ENCODE measurements at places on chromosomes 5 and 9.
A peak's percentile ranks its signal among the peaks of the same experiment; 100 is the strongest.

DNA sequence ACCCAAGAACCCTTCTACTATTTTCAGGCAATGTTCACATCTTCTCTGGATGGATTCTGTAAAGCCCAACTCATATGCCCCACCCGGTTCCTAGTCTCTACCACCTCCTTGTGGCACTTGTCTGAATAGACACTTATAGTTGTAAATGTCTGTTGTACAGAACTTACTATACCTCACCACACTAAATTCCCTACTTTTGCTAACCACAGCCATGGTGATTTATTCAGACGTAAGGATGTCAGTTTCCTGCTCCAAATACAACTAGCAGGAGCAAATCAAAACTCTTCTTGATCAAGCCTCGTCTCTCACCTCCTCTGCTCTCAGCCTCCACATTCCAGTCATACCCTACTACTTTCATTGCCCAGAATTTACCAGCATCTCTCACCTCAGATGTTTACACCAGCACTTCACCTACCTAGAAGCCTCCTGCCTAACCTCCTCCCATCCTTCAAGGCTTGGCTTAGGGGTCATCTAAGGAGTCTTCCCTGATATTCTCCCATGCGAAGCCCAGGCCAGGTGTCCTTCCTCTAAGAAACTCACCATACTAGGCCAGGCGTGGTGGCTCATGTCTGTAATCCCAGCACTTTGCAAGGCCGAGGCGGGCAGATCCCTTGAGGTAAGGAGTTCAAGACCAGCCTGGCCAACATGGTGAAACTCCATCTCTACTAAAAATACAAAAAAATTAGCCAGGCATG, 75.5 kb downstream of the MAPKAP1 start:
- peak; percentile 59 for DNase-seq

GRCh38 chr9:112535811-112536210, 49.2 kb downstream of the KIAA1958 start:
- peak; percentile 78 for DNase-seq

- peak; percentile 85 for DNase-seq
These were observed 27.8 kb downstream of the DPYSL3 start for GRCh38 chr5:147481874-147482705.

DNA sequence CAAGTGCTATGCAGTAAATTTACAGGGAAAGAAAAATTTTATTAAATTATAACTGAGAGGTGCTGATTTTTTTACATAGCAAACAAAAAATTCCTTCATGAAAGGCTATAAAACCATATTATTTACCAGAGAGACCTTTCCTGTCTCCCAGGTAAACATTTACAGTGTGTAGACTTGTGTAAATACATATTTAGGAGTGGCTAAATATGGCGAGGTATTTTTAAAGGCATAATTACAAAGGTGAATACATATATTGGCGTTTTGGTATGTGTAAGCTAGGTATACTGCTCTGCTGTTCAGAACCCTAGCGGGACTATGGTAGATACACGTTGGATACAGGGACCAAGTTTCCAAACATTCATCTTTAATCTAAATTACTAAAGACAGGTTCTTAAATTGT, 170.6 kb upstream of the MEF2C start:
- DNase-seq, result no peak

DNA sequence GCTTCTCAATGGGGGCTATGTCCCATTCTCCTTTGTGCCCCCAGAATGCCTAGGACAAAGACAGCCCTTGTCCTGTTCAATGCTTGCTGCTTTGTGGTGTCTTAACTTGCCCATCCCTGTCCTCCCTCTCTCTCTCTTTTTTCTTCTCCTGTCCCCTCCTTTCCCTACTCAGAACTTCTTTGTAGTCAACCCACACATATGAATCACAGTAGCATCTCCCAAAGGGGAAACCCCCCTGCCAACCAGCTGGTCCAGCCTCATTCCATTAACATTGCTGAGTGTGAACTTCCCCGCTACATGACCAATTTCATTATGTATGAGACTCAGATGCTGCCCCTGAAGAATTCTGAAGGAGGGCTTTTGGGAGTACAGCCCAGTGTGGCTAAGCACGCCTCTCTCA, 408.3 kb downstream of the ENC1 start:
- peak; percentile 71 for DNase-seq

- DNase-seq, result no peak
These were observed 85.1 kb downstream of the SSBP2 start for GRCh38 chr5:81665795-81666194.

DNA sequence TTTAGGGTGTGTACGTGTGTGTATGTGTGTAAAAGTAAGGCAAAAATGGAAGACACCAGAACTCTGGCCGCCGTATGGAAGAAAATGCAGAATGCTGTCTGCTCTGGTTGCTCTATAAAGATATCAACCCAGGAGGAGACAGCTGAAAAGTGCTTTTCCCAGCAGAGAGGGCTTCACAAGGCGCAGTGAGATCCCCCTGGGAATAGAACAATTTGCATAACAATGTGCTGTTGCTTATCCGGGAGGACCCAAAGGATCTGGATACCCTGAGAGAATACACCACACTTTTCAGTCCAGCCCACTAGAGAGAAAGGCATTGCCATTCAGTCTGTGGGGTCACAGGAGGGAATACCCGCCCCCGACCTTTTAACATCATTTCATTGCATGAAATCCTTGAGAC, 230.6 kb downstream of the EBF1 start:
- DNase-seq, result no peak

DNA sequence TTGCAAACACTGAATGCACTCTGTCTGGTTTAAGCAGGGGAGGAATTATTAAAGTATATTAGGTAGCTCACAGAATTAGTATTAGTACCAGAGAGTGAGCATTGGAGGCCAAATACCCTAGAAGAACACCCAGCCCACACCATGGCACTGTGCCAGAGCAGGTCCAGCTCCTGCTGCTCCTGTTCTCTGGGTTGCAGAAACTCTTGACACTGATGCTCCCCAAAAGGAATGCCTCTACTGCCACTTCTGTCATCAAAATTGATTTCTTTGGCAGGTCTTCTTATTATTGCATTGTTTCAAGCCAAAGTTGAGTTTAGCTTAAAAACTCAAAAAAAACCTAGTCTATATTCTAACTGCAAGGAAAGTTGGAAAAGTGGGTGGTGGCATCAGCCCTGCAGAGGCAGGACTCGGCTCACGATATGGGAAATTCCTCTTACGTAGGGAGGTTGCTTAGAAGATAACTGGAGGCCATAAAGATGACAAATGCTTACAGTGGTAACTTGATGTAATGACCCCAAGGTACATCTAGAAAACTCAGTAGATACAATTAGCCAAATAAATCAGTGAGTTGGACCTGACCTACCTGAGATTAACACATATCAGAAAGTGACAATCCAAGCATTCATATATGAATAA, 123.4 kb downstream of the CD180 start:
- DNase-seq, result no peak

- no peak for DNase-seq
These were observed 65.0 kb downstream of the STX17 start for GRCh38 chr9:99971410-99971809.

DNA sequence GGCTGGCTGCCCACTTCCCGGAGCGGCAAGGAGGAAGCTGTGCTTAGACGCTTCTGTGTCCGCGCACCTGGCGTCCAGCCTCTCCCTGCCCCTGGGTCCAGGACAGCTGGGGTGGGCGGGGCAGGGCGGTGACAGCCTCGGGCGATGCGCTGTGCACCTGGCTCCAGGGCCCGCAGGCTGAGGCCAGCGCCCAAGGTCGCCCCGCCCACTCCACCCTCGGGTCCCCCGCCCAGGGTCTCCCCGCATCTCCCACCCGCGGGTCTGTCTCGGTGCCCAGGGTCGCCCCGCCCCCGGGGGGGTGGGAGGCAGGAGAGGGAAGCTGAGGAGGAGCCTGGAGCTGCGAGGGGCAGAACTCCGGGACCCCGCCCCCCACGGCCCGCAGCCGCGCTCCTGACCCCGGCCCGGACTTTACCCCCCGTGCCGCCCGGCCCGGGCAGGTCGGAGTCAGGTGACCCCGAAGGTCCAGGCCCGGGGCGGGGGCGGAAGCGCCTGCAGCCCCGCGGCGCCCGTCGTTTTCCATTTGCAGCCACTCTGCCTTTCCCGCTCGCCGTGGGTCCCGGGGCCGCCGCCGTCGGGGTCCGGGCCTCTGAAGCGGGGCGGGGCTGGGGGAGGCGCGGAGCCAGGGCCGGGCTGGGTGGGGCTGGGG, at the start of gene ENTPD8:
Gene ENTPD8 (minus strand): TSS at position 69 of the 646 bp plus-strand sequence. CDS start 3,072 bp downstream, outside the sequence.
- no peak for DNase-seq

- DNase-seq, result no peak
These were observed 78.2 kb downstream of the GCNT1 start for GRCh38 chr9:76537150-76537646.

DNA sequence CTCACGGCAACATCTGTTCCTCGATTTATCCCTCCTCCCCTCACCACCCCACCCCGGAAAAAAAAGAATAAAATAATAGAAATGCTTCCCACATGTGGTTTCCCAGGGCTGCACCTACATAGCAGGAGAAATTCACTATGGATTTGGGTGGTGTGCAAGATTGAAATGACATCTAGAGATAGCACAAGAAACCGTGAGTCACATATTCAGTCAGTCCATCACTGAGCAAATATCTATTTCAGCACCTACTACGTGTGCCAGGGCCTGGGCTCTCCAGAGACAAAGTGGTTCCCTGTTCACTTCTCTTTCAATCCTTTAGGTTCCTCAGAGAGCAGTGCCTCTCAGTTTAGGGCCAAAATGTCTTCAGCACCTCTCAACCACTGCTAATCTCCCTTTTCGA, 45.0 kb upstream of the TTC1 start:
- no peak for DNase-seq

- DNase-seq, result no peak
These were observed 70.8 kb downstream of the SERINC5 start for GRCh38 chr5:80185095-80185494.

GRCh38 chr5:74626386-74627222, 13.9 kb downstream of the ENC1 start:
- DNase-seq, result no peak

DNA sequence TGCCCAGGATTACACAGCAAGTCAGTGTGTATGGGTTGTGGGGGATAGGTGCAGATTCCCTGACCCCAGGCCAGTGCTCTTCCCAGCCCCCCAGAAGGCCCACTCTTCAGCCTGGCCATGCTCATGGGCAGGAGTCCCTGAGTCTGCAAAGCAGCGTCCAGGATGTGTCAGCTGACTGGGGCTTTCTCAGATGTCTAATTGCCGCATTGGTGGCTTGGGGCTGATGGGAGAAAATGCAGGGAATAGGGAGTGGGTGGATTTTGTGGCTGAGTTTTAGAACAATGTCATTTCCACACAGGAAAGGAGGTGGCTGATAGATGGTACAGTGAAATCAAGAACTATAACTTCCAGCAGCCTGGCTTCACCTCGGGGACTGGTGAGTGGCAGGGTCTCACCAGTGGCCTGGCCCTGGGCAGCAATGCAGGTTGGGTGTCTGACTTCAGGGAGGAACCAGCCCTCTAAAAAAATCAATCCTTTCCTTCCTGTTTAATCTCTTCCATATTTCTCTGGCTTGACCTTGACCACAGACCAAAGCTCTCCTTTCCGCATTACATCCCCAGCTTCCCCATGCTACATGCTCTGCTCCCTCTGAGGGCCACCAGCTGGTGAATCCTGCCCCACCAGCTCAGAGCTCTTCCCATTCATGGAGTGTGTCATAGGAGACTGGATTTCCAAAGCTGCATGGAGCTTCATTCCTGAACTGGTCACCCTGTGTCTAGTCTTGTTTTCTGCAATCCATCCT, 14.2 kb downstream of the GLIPR2 start:
- DNase-seq, result no peak

DNA sequence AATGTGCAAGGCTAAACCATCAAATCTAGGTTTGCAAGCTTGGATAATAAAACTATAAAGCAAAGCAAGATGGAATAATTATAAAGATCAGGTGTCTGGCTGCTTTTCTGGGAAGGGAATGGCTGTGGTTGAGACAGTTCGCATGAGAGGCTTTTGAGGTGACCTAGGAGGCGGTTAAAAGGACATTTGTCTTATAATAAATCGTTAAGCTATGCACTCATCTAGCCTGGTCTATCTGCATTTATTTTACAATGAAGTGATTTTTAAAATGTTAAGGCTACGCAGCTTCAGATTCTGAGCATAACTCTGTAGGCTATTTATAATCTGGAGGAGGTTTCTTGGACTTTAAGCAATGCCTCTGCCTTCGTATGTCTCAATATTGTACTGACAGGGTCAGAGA, 29.4 kb upstream of the MAN2A1 start:
- DNase-seq, result no peak

DNA sequence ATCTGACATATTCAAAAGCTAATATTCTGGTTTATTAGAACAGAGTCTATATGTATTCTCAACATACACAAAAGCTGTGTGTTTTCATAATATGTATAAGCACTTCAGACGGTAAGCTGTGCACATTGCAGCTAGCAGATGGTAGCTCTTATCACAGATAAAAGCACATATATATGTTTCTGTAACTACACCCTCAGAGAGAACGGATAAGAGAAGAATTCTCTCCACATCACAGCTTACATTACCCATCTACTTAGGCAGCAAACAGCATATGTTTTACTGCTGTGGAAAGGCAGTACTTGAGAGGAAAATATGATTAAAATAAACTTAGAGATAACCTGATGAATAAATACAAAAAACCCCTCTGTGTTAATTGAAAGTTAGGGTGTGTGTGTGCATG, 450.9 kb upstream of the ZNF608 start:
- DNase-seq, result no peak

DNA sequence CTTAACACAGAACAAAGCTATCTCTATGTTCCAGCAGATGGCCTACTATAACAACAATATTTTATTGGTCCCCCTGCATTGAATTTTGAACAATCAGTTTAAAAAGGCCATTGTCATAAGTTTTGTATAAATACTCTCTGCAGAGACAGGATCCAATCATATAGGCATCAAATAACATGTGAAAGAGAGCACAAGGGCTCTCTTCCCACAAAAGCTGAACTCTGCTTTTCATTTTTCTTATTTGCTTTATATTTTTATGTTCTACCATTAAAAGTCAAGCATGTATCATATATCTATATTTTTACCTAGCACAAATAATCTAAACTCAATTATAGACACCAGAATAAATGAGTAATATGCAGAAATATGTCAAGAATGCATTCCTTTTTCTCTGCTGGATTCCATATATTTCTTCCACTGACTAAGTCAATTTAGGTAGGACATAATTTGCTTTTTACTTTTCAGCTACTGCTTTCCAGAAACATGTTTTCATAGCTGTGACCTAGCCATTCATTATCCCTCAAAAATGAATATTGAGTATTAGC, 143.6 kb downstream of the CDH9 start:
- DNase-seq, result peak; percentile 16

DNA sequence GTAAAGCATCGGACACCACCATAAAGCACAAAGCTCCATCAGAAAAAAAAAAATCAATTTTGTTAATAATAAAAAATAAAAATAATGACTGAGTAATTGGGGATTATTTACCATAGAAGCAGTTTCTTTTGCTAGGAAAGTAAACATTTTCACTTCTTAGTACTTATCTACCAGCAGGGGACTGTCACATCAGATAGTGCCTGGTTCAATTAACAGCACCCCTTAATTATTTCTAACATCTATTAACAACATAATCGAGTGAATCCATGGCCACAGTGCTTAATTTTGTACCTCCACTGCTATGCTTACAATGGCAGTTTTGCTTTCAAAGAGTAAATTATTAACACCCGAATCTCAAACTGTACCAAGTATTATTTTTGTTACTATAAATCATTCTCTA, 221.7 kb downstream of the SMARCA2 start:
- DNase-seq, result no peak

- no peak for DNase-seq
These were observed 5.8 kb upstream of the TGFBI start for GRCh38 chr5:136022965-136023364.

Measured in iris pigment epithelial cell (primary cell).